ENCODE measurements at places on chromosomes 4 and X.

DNA sequence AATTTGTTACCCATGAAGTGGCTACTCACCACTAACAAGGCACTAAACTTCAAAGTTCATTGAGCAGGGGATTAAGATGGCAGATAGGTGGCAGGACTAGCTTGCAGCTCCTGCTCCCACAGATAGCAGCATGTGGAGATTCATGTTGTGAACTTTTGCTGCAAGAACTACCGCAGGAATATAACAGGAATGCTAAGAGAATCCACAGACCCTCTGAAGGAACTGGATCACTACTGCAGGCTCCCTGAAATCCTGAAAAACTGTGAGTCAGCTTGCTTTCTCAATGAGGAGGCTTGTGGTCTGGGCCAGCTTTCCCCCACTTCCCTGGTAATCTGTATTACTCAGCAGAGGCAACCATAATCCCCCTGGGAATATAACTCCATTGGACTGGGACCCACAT lies 118.5 kb upstream of the VCX2 start:
- no peak for DNase-seq

DNA sequence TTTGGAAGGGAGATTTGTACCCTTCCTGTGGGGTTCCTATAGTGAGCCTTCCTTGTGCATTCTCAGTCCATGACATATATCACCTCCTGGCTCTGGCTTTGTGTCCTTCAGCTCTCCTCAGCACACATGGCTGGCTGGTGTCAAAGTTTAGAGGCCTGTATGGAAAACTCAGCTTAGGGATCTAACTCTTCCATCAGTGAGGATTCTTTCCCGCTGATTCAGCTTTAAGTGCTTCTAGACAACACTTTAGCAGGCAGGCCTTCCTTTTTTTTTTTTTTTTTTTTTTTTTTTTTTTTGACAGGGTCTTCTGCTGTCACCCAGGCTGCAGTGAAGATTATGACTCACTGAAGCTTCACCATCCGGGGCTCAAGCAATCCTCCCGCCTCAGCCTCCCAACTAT lies 84.2 kb downstream of the NPNT start:
- no peak for DNase-seq

GRCh38 chr4:110124711-110125110 lies 73.7 kb downstream of the ELOVL6 start:
- DNase-seq = no peak

GRCh38 chrX:123814343-123814742 lies 45.5 kb upstream of the XIAP start:
- DNase-seq = no peak

DNA sequence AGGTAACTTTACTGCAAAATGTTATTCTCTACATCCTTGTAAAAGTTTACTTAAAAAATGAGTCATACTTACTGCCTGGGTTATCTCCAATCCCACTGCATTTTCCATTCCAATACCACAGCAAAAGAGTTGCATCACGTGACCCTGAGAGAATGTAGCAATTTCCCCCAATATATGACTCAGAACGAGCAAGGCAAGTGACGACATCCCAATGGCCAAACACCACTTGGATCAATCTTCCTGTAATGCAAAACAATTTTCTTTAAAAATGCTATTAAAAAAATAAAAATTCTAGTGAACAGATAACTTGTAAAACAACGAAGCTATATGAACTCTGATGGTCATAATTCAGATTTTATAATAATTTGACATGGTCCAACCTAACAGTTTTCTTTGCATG lies 224.3 kb downstream of the DCLK2 start:
- no peak for DNase-seq

- peak; percentile 45 for DNase-seq
These were observed 12.0 kb downstream of the PLCXD1 start for GRCh38 chrX:292900-293897.

- no peak for DNase-seq
These were observed 32.9 kb downstream of the KIF4A start for GRCh38 chrX:70322784-70323183.

DNA sequence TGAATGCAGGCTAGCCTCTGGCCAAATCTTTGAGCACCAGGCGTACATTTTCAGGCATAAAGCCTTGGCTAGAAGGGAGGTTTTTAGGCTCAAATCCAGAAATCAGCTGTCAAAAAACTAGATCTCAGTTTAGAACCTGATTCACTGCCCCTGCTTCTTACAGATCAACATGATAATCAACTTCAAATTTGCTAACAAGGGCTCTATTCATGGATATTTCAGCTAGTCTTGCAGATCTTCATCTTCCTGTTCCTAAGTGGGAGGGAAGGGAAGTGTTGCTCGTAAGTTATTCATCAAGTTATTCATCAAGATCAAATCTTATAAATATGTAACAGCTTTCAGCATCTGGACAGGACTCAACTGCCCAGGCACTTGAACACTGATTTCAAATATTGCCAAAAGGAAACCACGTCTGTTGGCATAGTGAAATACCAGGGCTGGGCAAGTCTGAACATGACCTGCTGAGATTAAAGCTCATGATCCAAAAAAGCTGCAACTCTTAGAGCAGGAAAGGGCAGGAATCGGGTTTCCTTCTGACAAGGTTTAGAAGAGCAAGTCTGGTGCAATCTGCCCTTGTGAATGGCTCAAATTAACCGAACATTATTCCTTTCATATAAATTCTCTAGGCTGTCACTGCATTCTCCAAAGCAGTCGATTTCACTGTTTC lies 200.3 kb downstream of the PDGFC start:
- DNase-seq = no peak

DNA sequence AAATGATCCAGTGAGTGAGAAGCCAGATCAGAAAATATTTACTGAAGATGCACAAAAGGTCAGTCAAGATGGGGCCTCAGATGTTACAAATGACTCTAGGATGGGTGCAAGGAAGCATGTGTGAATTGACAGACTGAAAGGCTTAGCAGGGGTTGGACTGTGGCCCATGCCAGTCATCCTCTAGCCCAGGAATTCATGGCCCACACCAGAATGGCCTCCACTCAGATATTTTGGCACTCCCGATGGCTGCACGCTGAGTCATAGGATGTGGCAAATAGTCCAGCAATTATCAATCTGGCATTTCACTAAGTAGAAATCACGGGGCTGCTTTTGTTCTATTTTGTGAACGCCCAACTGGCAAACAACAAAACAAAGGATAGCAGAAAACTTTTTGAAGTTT lies 406.5 kb downstream of the IQCM start:
- no peak for DNase-seq

GRCh38 chrX:72107320-72107719 lies 24.4 kb downstream of the RTL5 start:
- DNase-seq = no peak

DNA sequence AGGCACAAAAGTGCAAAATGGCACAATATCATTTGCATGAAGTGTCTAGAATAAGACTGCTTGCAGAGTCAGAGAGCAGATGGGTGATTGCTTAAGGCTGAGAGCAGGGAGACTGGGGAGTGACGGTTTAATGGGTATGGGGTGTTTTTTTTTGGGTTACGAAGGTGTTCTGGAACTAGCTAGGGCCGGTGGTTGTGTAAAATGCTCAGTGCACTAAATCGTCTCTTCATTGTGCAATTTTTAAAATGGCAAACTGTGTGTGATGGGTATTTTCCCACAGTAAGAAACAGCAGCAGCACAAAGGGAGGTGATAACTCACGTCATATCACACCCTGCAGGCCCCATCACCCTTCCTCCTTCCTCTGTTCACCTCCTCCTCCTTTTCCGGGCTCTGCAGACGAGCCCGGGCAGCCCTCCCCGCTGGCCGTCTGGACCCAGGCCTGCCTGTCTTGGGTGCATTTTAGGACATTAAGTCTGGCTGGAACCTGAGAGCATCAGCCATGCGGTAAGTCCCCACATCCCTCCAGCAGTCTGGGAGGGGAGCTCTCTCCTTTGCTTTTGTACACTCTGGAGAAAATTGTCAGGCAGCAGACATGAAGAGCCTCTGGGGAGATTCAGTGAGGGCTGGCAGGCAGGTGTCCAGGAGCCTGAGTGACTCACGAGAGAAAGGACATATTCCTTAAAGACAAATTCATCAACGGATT lies 42.7 kb downstream of the ASMT start:
- DNase-seq = peak; percentile 84

GRCh38 chr4:72112514-72113156 lies 80.8 kb downstream of the NPFFR2 start:
- DNase-seq = no peak

DNA sequence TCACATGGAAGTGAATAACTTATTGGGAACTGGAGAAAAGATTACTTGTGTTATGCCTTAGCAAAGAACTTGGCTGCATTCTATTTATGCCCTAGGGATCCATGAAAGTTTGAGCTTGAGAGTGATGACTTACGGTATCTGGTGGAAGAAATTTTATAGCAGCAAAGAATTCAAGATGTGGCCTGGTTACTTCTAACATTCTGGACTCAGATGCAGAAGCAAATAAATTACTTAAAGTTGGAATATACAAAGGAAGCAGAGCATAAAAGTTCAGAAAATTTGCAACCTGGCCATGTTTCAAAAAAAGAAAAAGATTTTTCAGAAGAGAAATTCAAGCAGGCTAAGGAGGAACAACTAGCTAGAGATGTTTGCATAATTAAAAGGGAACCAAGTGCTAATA lies 252.3 kb upstream of the WDFY3 start:
- no peak for DNase-seq

DNA sequence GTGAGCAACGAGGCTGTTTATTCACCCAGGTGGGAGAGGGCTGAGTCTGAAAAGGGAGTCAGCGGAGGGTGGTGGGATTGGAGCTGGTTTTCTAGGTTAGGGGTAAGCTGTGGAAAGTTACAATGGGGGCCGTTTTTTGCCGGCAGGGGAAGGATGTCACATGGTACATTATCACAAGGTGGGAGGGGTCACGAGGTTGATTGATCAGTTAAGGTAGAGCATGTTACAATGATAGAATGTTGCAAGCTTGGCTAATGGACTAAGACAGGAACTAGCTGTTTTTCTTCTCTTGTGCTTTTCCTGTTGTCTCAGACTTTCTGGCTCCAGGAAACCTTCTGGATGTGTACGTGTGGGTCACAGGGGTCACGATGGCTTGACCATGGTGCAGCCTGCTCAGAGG lies 536.3 kb upstream of the HTR2C start:
- DNase-seq = no peak

DNA sequence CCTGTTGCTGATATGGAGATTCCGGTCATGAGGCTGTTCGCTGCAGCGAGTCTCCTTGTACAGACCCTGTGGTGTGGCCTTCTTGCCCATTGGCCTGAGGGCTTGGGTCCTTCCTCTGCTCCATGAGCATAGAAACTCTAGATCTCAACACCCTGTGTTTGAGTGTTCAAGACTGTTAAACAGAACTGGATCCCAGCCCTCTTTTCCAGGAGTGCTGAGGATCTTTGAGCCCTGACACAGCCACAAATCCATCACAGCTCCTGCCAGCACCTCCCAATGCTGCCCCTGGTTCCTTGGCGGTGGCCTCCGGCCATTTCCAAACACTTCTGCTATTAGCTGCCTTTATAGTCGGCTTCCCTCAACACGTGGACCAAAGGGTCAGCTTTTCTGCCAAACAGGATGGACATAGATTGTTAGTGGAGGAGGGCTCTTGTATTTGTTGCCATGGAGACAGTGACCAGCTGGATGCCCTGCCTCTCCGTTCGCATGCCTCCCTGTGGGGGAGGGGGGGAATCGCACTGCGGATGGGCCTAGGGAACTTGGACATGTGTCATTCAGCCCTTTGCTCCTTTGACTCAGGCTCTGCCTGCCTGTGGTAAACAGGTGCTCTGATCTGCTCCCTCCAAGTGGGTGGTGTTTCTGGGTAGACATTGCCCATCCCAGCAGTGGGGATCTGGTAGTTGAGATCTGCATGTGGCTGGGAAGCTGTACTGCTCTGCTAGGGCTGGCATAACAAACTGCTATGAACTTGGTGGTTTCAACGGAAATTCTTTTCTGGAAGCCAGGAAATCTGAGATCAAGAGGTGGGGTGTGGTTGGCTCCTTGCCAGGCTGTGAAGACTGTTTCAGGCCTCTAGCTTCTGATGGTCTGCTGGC lies 6.9 kb upstream of the WDR1 start:
- DNase-seq = no peak

- DNase-seq = no peak
These were observed 253.0 kb downstream of the TECRL start for GRCh38 chr4:64156253-64156652.

GRCh38 chr4:25756503-25756902 lies 100.9 kb downstream of the SLC34A2 start:
- no peak for DNase-seq

- DNase-seq = no peak
These were observed 3.7 kb downstream of the ADGRG4 start for GRCh38 chrX:136304493-136304892.

DNA sequence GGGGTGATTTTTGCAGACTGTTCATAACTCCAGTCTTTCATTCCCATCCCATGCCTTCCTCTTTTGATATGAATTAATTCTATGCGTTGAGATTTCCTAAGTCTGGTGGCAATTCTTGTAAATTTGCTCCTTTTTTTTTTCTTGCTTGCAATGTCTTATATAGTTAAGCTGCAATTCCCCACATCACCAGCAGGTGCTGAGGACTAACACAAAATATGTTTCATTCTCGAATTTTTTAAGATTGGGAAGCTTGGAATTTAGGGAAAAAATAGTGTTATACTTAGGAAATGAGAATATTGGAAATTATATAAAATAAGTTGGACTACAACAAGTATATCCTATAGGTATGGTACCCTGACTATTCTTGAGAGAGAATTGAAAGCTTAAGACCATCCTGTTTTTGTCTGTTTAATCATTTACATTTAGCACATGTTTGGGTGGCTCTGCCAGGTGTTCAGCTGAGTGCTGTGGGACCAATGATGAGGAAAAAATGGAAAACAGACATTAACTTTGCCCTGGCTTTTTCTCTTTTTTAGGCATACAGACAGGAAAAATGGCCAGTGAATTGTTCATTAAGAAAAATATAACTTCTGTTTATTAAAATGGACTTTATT lies 30.2 kb downstream of the AFF2 start:
- no peak for DNase-seq

DNA sequence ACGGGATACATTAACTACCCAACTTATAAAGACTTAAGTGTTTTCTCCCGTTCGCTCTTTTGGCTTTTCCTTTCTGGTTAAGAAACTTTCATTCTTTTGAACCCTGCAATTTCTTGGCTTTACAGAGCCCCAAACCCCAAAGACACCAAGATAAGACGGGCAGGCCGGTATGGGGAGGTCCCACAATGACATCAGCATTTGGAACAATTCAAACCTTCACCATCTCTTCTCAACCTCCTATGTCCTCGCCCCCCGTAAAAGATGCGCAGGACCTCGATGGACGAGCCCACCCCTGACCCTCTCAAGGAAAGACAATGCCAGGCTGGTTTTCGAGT lies 999 bp downstream of the ZNF518B start:
- no peak for DNase-seq

DNA sequence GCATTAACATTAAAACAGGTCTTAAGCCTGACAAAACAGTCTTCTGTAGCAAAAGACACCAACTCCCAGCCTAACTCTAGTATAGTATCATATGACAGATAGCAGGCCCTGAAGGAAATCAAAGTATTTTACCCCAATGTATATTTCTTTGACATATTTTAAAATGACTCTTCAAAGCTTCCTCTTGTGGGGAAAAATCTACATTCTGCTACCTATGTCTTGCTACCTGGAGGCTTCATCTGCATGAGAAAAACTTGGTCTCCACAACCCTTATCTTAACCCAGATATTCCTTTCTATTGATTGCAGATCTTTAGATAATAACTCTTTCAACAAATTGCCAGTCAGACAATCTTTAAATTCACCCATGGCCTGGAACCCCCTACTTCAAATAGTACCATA lies 1620.4 kb downstream of the PCDH7 start:
- no peak for DNase-seq
